ENCODE measurements at places on chromosomes 11 and 22.

GRCh38 chr11:130763087-130763980 lies 152.9 kb downstream of the SNX19 start:
- DNase-seq, result no peak

DNA sequence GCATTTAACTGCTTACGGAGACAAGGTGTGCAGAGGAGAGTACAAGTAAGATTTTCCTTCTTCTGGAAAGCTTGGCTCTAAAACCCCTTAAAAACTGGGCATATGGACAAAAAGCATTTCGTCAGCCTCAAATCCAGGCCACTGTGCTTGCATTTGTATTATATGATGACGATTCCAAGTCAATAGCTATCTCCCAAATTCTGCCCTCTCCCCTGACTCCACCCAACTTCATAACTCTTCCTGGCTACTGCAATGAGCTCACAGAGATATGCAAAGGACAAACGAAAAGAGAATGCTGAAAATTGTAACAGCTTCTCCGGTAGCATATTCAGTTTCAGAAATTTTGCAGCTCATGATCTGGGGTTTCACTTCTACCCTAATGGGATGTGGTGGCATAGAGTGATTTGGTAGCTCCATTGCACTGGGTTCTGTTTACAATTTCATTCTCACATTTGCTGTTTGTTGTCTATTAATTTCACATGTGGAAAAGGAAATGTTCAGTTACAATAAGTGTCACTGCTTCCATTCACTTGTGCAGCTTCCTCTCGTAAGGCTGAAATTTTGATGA lies 45.6 kb upstream of the CHRM4 start:
- no peak for DNase-seq

GRCh38 chr22:45071618-45072017 lies 61.8 kb upstream of the PHF21B start:
- no peak for DNase-seq

- DNase-seq, result no peak
Observed at GRCh38 chr11:111942829-111943228, 5.7 kb downstream of the DIXDC1 start.

DNA sequence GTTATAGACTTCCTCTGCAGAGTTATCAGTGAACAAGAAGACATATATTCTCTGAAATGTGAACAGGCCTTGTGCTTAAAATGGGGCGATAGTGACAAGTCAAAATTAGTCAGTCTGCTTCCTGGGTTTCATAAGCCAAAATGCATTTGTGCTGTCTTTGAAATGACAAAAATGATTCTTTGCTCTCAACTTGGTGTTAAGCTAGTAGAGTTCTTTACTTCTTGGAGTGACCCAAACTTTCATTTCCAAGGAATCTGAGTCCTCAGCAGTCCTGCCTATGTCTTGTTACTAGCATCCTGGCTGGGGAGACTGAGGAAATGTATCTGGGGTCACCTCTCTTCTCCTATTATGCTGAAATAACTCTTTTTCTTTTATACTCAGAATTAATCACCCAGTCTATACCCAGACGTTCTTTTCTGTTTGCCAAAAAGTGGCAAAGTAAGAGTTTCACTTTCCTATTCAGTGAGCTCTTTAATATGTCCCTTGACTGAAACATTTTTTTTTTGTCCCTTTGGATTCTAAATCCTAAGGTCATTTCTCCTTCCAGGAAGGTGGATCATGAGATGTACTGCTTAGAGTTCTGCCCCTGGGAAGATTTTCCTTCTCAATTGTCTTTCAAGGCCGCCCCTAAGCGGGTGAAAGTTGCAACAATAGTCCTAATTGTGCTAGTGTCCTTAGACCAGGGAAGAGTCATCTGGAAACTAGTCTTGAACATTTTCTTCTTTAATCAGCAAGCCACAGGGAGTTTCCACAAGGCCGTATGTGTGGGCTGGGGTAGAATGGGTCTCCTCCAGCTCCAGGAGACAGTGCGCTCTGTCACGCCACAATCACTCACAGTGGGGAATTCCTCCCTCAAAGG lies 53.0 kb upstream of the RDX start:
- no peak for DNase-seq

GRCh38 chr11:12906501-12906900 lies 102.6 kb upstream of the RASSF10 start:
- DNase-seq, result no peak

DNA sequence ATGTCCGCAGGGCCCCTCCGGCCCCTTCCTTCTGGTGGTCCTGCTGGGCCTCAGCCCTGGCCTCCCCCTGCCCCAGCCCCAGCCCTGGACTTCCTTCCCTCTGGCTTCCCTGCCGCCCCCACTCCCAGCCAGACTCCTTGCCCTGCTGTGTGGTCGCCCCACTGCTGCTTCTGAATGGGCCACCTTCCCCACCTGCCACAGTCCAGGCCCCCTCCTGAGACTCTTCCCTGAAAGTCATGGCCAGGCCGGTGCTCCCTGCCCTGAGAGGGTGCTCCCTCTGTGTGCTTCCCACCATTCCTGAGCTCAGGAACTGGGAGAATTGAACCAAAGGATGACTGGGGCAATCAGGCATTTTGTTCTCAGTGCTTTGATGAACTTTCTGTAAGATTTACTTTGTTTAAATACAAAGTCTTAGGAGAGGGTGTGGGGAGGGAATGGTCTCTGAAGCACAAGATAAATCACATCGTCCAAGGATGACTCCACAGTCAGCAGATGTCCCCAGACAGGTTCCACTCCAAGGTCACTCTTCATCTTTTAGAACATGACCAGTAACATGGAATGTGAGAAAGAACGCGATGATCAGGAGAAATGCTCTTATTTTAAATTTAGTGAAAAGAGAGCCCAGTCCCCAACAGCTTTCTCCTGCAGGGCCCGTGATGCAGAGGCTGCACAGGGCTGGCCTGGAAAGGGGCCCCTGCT lies 774 bp downstream of the APOBEC3D start:
- no peak for DNase-seq

All from ACHN (cell line).